ENCODE measurements at places on chromosomes 2 and 18.
A peak's percentile ranks its signal among the peaks of the same experiment; 100 is the strongest.

DNA sequence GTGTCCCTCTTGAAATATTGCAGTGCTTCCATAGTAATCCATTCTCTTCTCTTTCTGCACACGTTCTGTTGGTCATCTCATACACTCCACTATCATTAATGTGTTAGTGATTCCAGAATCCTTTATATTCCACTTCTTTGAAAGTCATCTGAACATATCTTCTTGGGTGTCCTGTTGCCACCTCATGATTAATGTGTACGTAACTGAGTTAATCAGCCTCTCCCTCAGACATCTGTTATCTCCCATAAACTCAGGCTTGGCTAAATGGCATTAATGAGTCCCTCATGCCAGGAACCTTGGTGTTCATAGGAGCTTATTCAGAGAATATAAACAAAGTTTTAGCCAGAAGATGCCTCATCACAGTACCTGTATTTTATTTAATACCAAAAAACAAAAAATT, 126.4 kb downstream of the NCOA1 start:
- DNase-seq, result no peak

DNA sequence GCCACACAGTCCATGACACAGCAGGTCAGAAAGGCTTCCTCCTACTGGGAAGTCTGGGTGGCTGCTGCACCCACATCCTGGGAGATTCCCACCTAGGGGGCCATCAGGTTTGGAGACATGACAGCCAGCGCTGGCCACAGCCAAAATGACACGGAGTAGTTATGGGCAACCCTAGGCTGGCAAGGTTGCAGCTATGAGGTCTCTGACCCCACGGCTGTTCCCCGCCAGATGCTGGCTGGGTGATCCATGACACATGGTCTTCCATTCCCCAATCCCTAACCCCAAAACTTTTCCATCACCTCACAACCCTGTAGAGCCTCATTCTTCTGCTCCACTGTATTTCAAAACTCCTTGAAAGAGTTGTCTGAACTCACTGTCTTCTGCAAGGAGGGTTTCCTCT, 42.7 kb upstream of the EPAS1 start:
- DNase-seq, result no peak

DNA sequence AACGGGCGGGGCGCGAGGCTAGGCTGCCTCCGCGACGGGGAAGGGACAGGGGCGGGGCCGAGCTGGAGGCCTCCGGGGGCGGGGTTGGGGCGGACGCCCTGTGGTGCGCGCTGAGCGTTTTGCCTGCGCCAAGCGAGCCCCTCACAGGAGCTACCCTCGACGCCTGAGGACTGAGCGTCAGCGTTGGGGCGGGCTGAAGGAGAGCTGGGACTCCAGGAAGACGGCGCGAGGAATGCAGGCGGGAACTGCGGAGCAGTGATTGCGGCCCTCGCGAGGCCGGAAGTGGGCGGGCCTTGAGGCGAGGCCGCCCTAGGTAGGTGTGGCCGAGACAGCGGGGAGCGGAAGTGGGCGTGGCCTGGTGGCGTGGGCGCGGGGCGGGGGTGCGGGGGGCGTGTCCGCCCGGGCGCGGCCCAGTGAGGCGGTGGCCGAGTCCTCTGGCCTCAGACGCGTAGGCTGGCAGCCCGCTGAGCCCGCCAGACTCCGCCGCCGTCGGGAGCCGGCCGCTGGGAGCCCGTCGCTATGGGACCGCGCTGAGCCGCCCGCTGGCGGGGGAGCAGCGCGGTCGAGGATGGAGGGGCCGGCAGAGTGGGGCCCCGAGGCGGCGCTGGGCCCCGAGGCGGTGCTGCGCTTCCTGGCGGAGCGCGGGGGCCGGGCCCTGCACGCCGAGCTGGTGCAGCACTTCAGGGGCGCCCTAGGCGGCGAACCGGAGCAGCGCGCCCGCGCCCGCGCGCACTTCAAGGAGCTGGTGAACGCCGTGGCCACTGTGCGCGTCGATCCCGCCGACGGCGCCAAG, at the start of the genes SEPTIN10 and SOWAHC:
TSS of gene SEPTIN10 (minus strand) at position 45 of the 793 bp plus-strand sequence. CDS start 139 bp downstream, outside the sequence.
TSS of gene SOWAHC (plus strand) at position 443 of the 793 bp plus-strand sequence. CDS start at position 569, 126 bp downstream.
- DNase-seq, result peak; percentile 61

DNA sequence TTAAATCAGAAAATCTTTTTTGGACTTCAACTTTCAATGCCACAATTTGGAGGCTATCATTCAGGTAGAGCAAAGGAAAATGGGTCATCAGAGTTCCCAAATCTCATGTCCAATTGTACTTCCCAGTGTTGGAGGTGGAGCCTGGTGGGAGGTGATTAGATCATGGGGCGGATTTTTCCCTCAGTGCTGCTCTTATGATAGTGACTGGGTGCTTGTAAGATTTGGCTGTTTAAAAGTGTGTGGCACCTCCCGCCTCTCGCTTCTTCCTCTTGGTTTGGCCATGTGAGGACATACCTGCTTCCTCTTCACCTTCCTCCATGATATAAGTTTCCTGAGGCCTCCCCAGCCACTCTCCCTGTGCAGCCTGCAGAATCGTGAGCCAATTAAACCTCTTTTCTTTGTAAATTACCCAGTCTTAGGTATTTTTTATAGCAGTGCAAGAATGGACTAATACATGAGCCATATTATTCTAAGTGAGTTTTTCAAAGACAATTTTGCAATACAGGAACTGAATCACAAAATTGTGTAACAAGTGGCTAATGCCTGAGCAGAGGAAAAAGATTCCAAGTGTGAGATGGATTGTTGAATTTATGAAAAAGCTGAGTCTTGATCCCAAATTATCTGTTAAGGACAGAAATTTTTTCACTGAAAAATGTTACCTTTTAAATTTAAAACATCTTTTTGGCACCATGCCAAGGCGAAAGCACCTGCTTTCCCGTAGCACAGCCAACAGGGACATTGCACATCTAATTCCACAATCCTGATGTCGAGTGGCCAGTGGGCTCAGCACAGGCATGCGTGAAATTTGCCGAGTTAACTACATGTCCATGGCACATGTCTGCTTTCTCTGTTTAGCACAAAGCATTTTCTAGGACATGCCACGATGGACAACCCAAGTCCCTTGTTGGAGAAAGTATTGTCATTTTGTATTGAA, 150.9 kb downstream of the COL6A3 start:
- DNase-seq, result no peak

- no peak for DNase-seq
Observed at GRCh38 chr2:142299021-142299420, 168.2 kb upstream of the LRP1B start.

DNA sequence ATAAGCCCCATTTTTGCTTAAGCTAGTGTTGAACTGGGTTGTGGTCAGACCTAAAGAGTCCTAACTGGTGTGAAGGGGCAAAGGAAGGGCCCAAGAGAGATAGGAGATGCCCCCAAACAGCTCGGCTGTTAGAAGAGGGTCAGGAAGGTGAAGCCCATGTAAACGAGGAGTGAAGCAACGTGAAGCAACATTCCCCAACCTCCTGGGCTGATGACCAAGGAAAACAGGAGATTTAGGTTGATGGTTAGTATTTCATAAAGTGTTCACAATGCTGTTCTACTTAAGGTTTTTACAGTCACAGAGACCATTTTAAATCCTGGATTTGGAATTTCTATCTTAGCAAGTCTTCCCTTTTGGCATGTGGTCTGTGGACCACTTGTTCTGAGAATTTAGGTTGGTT, 144.0 kb upstream of the SERPINE2 start:
- no peak for DNase-seq

DNA sequence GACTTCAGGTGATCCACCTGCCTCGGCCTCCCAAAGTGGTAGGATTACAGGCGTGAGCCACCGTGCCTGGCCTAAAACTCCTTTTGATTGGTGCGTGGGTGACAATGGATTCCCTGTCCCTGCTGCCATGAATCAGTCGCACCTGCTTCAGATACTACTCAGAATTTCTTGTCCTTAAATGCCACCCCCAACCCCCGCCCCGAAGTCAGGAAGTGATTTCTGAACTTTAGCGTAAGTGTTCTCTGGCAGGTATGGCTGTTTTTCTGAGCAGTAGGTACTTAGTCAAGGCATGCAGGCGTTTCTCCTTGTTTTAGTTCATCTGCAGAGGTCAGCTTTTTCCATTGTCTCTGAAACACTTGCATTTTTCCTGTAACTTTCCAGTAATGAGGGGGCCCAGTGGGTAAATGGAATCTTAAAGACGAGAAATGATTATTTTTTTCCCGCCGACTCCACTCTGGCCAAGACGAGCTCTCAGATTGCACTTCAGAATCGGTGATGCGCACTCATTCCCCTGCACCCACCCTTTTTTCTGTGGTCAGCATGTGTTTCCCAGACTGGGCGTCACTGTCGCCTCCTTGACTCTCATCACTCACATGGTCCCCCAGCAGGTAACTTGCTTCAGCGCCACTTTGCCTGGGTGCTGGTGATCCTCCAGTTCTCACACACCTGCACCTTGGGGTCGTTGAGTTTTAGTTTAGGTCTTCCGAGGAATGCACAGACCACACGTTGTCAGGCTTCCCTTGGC, 179.7 kb downstream of the GBX2 start:
- DNase-seq, result no peak

GRCh38 chr2:133768256-133768655, 200.0 kb upstream of the NCKAP5 start:
- no peak for DNase-seq

Data from activated B cell treated with CpG ODN at 0.5 μM for 24 hours (primary cell).